ENCODE measurements at places on chromosomes 4 and X. TPM values are rescaled to one million over a fixed set of nuclear protein-coding genes. Genes with fewer than 3 reads are reported as not detected.
A peak's percentile ranks its signal among the peaks of the same experiment; 100 is the strongest.

GRCh38 chr4:119209077-119209476, 3.4 kb upstream of the USP53 start:
- DNase-seq, result peak; percentile 66

DNA sequence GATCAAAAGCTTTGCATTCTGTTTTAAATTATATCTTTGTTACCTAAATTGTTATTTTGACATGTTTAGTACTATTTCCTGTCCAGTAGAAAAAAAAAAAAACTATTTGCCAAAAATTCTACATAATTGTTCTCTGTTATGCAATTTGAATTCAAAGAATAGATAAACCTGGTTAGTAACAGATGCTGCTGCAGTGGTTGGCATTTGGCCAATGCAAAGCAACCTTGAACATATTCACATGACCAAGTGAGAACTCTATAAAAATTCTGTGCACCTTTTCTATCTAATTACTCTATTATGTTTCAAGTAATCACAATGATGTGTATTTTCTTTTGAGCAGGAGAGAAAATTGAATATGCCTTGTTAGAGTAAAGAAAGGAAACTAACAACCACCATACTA, 1473.4 kb downstream of the RPA4 start:
- DNase-seq, result no peak

DNA sequence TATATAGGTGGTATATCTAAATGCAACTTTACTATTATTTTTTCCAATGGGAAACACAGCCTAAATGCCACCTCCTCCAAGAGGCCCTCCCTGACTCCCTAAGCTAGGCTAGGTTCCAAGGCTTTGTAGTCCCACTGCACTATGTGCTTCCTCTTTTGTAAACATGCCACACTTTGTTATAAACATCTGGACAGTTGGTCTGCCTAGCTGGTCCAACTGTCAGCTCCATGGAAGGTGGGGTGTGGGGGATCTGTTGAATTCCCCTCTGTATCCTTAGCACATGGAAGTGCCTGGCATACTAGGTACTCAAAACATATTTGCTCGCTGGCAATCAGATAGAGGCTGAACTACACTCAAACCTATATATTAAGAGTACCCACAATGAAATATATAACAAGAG, 63.4 kb downstream of the SLC9A7 start:
- no peak for DNase-seq

GRCh38 chr4:52799813-52800212, 48.6 kb upstream of the ERVMER34-1 start:
- no peak for DNase-seq

The CTAG1A gene
- not detected for polyA plus RNA-seq

DNA sequence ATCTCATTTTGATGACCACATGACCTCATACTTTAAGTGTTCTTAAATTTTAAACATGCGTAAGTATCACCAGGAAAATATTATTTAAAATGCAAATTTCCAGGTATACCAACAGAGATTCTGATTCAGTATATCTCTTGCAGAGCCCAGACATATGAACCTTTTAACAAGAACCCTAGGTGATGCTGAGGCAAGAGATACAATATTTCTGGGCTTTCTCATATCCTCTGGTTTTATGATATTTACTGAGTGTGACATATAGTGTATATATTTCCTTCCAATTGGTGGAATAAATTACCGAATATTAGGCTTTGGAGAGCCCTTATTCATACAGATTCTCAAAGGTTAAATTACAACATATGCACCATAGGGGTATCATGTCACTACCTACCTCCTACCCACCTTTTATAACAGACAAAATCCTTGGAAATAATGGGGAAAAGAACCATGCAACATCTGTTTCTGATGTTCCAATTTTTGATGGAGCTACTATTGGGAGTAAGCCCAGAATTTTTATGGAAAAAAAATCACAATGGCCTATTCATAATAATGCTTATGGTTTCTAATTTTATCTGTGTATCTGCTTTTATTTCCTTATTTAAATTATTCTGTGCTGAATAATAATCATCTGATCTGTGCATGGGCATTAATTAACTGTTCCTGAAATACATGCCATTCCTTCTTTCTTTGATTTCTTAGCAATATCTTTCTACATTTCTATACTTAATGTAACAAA, 27.1 kb downstream of the KCTD8 start:
- no peak for DNase-seq

DNA sequence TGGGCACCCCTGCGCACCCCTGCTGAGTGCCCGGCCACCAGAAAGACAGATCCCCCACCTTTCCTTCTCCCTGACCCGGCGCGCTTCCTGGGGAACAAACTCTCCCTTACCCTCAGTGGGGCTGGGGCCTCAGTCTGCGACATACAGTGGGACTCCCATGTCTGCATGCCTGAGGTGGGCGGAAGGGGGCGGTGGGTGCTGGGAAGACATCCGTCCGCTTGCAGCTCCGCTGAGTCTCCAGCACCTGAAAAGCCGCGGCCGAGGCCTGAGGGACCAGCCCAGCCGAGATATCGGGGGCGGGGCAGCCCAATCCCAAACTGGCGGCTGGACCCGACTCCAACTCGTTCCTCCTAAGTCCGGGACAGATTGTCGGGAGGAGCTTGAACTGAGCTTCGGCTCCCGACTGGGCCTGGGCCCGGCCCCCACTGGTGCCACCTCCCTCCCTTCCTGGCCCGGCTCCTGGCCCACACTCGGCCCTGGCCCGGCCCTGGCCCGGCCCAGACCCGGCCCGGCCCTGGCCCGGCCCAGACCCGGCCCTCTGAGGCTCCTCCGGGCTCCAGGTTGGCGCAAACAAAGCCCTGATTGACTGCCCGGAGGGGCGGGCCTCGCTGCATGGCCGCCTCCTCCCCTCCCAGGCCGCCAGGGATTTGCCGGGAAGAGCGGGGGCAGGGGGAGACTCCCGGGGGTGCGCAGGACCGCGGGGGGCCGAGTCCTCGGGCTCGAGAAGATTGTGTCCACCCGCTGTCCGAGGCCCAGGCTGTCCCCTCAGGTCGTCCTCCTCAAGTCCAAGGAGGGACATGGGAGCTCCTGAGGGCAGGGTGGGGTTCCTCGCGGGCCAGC, 877 bp upstream of the SLC16A2 start:
- peak; percentile 16 for DNase-seq

GRCh38 chrX:101774340-101774739, 114.7 kb upstream of the ARMCX2 start:
- DNase-seq, result no peak

DNA sequence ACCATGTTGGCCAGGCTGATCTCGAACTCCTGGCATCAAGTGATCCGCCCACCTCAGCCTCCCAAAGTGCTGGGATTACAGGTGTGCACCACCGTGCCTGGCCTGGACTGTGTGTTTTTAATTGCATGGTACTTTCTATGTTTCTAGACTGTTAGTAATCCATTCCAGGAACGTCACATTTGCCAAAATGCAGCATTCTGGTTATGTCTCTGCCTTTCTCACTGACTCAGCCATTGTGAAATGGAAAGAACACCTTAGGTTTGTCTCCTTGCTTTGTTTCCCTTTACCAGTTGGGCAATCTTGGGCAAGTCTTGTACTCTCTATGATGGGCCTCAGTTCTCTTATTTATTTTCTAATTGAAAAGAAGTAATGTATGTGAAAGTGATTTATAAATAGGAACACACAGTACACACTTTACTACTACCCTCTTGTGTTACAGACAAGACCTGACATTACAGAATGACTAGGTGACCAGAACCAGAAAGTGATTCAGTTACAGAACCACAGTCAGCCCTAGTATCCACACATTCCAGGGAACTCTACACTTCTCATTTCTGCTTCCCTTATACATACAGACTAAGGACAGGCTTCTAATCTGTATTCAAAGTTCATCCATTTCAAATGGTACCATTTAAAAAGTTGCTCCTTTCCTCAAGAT, 187.1 kb downstream of the MGST2 start:
- no peak for DNase-seq

The PCDH7 gene
- 20.0 TPM for polyA plus RNA-seq

- no peak for DNase-seq
Observed at GRCh38 chrX:124530803-124531202, 184.4 kb downstream of the SH2D1A start.

The CHRNA9 gene
- polyA plus RNA-seq, result not detected

DNA sequence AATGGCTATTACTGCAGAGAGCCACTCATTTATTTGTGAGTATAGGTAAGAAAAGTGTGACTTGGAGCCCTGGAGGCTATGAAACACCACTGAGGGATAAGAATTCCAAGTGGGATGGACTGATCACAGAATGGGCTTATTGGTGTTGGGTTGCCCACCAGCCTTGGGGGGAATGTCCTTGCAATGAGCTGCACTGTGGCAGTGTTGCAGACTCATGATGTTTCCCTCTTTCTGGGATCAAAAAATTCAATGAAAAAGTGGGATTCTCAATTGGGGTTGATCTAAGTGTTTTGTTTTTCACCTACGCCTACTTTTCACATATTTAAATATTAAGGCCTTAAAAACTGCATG, 1024.5 kb upstream of the PCDH10 start:
- DNase-seq, result no peak

The GAGE12H gene
- polyA plus RNA-seq, result not detected

The GUCY1B1 gene
- polyA plus RNA-seq, result 25.0 TPM

DNA sequence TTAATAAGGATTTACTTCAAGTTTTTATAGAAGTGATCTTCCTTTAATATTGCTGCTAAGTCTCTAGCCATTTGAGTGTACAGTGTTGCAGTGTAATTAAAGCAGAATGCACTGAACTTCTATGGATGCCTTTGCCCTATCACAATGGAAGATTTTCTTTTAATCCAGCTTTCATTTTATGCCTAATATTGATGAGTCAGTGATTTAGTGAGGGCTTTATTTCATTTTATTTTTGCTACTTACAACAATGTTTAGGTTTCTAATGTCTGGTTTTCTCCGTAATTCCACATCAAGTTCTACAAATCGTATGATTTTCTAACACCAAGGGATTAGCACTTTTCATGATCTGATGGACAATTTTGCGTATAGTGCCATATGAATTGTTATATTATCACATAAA, 504.1 kb downstream of the PCDH11X start:
- DNase-seq, result no peak

- no peak for DNase-seq
Observed at GRCh38 chr4:10656988-10657387, 27.6 kb downstream of the CLNK start.

The TASL gene
- polyA plus RNA-seq, result not detected

The MAOB gene
- 0.52 TPM for polyA plus RNA-seq

GRCh38 chrX:126551306-126551705, 1.3 kb downstream of the DCAF12L1 start:
- no peak for DNase-seq

DNA sequence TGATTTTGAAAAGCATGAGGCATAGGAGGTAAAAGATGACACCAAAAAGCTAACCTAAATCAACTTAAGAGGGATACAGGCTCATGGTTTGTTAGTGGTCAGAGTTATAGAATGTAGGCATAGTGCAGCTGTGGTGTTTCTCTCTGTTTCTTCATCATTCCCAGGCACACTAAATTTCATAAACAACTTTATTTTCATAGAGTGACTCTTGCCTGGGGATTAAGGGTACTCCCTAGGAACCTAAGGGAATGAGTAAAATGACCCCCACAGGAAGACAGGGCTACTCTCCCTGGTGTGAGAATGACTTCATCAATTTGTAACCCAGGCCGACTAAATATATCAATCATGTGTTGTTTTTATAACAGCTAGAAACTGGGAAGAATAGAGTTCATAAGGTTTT, 11.1 kb downstream of the FABP2 start:
- DNase-seq, result no peak

DNA sequence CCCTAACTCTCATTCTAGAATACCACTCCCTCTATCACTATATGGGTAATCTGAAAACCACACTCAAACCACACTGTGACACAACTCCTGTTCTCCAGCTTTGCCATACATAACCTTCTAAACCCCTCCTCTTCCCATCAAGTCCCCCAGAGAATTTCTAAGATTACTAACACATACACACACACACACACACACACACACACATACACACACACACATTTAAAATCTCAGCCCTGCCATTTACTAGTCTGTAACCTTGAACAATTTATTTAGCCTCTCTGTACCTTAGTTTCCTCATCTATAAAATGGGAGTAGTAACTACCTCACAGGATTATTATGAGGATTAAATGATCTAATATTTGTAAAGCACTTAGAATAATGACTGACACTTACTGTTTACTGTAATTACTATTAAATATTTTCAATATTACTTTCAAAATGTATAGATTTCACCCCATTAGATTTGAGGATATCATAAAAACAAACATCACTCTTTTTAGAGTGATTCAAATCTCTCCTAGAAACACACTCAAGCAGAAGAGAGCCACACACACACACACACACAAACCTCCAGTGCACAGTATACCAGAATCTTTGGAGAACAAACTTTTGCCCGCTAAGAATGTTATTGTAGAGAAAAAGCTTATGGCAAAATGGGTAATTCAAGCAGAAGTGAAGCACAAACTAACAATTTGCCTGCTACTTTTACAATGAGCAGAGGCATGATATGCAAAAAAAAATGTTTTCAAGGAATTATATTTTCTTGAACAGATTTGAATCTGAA, 3.8 kb downstream of the ANKRD50 start:
- no peak for DNase-seq

GRCh38 chrX:136397001-136397400, 90.7 kb upstream of the BRS3 start:
- no peak for DNase-seq

DNA sequence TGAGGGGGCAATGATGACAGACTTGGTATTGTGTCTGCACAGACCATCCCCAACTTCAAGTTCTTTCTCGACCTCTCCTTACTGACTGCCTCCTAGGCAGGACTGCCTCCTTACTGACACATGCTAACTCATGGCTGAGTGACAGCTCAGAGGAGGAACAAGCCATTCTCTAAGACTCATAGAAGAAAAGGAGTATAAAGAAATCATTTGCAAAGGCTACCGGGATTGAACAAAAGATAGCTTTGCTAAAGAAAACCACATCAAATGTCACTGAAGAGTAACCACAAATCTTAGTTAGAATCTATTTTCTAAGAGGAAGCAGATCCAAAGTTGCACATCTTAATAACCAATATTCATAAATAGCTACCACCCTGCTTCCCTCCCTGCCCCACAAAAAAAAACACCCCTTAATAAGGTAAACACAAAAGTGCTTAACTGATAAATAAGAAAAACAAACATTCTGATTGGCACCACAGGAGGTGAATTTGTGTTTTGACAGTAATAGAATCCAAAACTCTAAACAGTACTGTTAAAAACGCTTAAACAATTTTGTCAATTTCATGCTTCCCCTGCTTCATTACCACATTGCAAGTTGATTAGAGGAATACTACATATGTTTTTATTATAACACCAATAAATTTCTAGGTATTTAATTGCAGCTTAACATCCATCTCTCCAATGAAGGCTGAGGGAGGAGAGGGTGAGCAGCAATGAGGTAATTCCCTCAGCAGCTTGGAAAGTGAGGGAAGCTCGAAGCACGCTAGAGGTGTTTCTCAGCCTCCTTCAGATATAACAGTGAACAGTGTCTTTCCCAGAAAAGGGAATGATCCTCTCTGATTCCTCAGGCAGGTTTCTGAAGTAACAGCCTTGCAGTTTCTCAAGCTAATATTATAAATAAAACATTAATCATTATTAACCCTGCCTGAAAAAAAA, 160.0 kb downstream of the HNRNPD start:
- DNase-seq, result no peak

The FAM149A gene
- 0.20 TPM for polyA plus RNA-seq
